ENCODE measurements at places on chromosomes 2 and 18.

DNA sequence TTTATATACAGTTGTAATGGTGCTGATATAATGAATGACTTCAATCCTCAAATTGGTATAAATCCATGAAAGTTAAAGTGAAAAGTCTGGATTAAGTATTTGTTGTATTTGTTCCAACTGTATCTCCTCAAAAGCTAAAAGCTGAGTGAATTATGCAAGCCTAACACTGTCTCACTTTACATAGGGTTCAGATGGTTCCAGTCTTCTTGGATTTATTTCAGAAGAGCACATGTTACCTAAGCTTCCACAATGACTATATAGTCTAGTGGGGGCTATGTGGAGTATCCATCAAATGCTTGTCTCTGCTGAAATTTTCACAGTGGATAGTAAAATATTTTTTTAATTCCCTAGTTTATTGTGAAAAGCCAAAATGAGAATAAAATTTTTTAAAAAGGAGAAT is 13.0 kb downstream of the MCEE start:
- no peak for DNase-seq

DNA sequence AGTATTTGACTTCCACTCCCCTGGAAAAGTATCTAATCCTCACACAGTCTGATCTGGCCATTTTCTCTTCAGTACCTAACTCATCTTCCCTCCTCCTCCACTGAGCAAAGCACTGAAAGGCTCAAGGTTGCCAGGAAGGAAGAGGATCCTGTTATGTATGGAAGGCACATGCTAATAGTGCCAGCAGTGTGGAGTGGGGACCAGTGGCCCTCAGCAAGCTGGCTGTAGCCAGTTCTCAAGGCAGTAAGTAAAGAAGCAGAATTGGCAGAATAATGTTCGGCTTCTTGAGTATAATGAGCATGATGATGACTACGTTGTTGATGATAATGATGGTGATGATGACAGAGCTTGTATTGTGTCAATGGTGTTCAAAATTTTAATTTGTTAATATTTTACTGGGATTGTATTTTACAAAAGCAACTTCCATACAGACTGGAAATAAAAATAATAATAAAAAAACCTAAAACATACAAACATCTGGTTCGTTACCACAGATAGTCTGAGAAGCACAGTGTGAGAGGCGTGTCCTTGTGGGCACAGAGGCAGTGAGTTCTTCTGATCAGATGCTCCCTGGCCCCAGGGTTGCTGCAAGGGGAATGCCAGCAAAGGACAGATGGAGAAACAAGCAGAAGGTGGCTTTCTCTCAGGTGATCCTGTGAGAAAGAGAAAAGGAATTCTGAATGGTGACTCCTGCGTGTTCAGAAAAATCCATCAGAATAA is 528.8 kb downstream of the CMPK2 start:
- DNase-seq, result no peak

- DNase-seq, result no peak
These were observed 3.5 kb downstream of the CWC22 start for GRCh38 chr2:180003559-180003958.

DNA sequence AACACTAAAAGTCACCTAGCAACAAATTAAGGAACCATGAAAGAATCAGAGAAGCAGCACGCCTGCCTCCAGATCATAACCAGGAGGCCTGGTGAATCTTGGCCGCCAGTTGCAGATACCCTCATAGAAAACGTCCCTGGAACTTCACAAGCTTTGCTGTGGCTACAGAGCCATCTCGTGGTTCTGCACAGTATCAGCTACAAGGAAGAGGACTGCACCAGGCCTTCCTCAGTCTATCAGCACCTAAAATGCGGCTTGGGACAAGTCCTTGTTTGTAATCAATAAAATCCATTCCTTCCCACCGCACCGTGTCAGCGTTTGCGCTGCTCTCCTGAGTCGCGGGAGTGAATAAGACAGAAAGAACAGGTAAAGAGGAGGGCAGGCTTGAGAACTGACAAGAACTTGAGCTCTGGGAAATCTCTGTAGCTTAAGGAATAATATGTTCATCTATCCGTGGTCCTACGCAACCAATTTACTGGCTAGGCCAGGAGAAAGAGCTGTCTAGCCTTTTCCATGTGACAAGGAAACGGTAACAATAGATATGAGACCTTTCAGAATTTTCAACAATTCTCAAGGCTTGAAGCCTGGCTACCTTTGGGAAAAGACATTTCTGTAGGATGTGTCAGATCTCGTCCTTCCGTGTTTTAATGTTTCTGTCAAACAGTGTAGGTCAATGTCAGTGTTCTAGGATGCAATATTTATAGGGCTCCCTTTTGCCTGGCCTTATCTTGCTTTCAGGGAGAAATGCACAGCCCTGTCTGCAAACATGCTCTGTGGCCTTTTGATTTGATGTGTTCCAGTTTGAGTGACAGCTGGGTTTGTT is 128.5 kb upstream of the RAB12 start:
- DNase-seq, result no peak

DNA sequence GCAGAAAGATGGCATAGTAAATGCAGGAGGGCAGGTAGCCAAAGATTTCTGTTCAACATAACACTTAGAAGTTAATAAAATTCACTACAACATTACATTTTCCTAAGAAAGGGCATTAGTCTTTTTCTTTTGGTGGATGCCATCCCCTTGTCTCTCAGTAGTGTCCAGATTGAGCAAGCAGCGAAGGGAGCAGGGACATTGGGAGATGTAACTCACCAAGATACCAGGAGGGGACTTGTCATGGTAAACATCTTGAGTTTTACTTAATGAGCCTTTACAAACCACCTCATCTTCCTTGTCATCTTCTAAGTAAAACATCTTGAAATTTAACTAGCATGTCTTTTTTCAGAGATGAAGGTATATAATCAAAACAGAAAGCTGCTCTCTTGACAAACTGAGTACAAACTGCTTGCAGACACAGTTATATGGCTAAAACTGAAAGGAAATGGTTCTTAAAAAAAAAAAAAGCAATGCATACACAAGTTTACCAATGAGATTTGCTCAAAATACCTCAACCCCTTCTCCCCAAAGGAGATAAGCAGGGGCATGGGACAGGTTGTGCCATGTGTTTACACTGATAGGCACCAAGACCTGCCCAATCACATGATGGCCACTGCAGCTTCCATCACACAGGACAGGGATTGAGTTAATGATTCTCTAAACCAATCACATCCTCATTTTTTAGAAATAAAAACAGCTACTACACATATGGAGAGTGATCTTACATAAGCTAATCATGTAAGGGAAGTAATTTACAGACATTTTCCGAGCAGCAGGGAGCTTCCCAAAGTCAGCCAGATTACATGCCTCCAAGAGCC is 30.3 kb downstream of the LPIN2 start:
- DNase-seq, result peak; percentile 60

DNA sequence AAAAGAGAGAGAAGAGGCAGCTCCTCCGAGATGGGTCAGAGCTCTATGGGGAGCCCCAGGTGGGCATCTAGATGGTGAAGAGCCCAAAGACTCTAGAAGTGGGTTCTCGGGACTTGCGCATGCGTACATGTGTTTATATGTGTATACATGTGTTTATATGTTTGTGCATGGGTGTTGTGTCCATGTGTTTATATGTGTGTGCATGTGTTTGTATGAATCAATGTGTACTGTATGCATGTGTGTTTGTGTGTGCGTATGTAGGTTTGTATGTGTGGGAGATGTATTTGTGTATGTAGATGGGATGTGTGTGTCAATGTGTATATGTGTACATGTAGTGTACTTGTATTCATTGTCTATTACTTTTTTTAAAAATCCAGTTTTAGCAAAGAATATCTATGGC is 25.6 kb downstream of the DNPEP start:
- DNase-seq, result no peak

- DNase-seq, result no peak
These were observed 292.6 kb downstream of the PRKCE start for GRCh38 chr2:45944074-45944473.

DNA sequence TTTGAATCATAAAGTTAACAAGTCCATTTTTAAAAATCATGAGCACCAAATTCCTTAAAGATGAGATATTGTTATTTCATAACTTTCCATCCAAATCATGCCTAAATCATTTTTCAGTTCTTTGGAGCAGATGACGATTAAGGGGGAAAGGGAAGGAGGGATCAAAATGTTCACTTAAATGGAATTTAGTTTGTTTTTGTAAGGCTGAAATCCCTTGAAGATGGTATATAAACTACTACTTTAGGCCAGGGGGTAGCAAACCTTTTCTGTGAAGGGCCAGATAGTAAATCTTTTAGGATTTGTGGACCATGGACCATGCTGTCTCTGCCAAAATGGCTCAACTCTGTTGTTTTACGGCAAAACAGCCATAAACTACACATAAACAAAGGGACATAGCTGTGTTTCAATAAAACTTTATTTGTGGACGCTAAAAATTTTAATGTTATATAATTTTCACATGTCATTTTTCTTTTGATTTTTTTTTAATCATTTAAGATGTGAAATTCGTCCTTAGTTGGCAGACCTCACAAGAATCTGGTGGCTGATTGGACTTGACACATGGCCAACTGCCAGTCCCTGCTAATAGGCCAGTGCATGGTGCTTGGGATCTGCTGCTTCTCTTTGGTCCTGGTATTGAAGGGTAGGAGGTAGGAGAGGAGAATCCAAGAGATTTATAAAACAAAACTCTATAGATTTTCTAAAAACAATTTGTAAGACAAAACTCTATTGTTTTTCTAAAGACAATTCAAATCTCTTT is 52.0 kb upstream of the RTN4 start:
- no peak for DNase-seq

GRCh38 chr2:128639693-128640092 is 321.0 kb upstream of the HS6ST1 start:
- DNase-seq, result no peak

DNA sequence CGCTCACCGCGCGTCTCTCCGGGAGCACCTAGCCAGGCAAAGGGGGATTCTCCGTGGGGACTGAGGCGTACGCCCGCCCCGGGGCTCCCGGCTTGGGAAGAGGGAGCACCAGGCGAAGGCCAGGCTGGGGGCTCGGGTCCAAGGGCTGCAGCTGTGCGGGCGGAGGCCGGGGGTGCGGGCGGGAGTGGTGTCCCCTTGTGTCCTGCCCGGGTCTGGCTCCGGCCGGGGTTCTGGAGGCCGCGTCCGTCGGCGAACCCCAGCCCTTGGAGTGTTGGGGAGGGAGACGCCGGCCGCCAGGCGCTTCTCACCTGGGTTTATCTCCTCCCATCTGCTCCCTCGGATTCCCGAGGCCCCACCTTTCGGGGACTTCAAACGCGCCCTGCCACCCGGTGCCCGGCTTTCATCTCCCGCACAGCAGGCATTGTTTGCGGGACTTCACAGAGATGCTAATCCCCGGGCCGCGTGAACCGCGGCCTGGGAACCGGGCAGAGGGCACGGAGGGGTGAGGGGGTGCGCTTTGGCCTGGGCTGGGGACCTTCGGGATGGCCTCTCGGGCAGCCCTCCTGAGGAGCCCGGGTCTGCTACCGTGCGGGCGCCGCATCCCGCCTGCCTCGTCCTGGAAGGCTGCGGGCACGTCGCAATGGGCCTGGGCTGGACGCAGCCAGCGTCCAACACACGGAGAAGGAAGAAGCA is 5.0 kb upstream of the GBX2 start:
- DNase-seq, result no peak

GRCh38 chr2:8611700-8612099 is 70.2 kb upstream of the ID2 start:
- DNase-seq, result no peak

GRCh38 chr2:18522484-18523146 is 37.8 kb downstream of the RDH14 start:
- DNase-seq, result no peak

DNA sequence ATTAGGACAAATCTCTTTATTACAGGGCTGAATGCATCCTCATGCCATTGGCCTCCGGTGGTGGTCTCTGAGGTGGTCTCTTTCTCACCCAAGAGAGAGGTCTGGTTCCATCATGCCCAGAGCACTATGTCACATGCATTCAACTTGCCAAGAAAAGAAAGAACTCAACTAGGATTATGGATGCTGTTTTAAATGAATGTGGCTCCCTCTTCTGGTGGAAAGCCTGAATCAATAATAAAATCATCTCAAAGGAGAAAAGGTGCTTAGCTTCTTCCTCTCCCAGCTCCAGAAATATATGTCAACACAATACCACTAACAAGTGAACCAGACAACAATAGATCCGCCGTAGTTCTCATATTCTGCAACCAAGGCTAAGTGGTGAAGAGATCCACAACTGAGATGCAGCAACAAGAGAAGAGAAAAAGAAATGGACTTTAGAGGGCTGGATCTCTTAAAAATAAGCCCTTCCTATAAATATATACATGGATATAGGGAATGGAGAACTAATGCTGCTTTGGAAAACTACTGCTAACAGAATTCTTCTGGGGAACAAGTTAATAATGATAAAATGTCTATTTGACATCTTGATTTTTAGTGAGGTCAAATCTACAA is 396.8 kb downstream of the NCKAP5 start:
- DNase-seq, result peak; percentile 59

- no peak for DNase-seq
These were observed 178.9 kb downstream of the AGAP1 start for GRCh38 chr2:235672720-235673119.

DNA sequence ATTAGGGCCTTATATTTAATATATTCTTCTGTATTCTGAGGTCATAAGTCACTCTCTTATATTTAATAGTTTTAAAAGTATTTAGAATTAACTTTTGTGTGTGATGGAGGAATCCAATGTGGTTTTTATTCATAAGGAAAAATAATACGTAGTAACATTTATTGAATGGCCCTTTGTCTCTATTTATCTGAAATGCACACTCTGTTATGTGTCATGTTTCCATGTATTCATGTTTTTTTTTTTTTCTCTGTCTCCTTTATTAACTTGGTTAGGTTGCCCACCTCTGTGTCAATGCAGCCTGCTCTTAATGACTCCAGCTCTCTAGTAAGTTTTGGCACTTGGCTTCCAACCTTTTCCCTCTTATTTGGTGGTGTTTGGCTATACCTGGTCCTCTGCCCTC is 33.8 kb downstream of the RNF144A start:
- no peak for DNase-seq

GRCh38 chr2:41853427-41854191 is 194.2 kb upstream of the PKDCC start:
- peak; percentile 58 for DNase-seq

- no peak for DNase-seq
These were observed 283.4 kb downstream of the CLIP4 start for GRCh38 chr2:29398384-29399237.

DNA sequence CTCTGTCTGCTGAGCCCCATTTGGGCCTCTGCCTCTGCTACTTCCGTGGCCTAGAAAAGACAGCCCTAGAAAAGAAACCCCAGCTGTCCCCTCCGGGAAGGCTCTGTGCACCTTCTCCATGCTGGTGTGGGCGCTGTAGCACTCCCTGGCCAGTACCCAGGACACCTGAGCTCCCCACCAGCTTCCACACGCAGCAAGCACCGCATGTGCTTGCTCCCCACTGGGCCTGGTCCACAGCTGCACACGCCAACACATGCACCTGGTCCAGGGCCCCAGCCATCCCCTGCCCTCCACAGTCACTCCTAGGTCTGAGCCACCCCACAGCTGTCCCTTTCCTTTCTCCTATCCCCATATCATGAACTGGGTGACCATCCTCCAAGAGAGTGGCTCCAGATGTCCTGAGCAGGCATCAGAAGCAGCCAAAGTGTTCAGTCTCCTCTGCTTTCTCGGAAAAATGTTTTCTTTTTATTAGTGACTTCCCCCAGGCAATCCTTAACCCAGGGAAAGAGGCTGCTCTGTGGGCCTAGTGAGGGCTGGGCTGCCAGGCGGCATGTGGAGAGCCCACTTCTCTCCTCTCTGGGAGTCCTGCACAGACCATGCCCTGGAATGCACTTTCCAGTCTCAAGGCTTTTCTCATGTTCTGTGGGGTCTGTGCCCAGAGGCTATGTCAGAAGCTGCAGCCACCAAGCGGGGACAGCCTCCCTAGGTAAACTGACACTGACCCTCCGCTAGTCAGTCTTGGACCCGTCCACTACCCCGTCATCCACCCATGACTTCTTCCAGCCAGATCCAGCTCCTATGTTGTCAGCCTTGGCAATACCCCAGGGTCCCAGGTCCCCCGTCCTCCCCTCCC is 133.7 kb downstream of the KLHL29 start:
- no peak for DNase-seq

All from suppressor macrophage treated with lipopolysaccharide for 4 hours (primary cell).